ENCODE measurements at places on chromosomes 4 and X.

DNA sequence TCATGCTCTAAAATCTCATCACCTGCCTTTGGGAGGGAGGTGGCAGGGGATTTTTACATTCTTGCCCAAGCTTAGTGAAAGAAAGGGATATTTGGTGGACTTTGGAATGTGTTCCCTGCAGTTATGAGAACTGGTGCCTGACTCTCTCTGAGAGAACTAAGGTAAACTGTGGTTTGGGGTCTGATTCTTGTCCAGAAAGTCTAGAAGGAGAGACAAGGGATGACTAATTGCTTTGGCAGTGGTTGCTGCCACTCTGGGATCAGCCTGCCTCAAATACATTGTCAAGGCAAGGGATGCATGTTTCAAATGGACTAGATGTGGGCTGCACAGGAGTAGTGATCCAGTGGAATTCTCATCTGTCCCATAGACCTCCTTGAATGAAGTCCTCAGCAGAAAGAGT lies 115.2 kb downstream of the DDIT4L start:
- no peak overlapping the region for H3K4me3 ChIP-seq
- no peaks in the 10 kb centered on the region for H3K36me3 ChIP-seq
- H3K27ac ChIP-seq = no peak overlapping the region

DNA sequence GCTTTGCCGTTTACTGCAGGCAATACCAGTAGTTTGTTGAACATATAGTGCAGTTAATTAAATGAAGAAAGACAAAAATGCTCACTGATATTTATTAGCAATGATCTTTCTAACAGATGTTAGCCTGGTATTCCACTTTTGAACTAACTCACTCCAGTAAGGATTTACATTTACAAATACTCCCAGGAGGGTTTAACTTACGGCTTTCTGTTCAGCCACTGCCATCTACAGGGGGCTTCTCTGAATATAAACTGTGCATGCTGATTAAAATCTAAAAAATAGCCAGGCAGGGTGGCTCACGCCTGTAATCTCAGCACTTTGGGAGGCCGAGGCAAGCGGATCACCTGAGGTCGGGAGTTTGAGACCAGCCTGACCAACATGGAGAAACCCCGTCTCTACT lies 2.2 kb upstream of the SRD5A3 start:
- peaks cover 15% of the 10 kb centered on the region for H3K4me1 ChIP-seq
- no peak for DNase-seq
- H3K27ac ChIP-seq = no peak overlapping the region
- peaks cover 19% of the 10 kb centered on the region for H3K36me3 ChIP-seq
- H3K27me3 ChIP-seq = no peaks in the 10 kb centered on the region

DNA sequence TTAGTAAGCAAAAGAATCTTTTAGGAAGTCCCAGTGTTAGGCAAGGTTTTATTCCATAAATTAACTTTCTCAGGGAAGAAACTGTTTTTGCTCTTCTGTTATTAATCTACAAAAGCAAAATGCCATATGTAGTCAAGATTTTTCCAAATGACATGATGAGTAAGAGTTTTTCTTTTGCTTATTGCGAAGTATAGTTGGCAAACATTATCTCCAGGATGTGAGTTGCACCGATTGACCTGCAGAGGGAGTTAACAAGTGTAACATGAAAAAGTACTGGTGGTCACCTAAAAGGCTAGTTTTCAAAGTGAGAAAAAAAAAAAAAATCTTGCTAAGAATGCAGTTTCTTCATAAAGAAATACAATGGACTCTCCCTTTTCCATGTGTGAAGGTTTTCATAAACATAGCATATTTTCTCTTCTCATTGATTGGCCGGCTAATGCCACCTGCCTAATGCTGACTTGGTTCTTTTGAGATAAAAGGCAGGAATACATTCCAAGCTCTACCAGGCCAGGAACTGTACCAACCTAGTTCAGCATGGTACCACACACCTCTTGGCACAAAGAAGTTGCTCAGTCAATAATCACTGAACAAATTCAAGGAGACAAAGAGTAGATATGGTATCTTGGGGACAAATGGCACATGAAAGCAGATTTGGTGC lies 100.2 kb downstream of the LNX1 start:
- H3K27ac ChIP-seq = no peak overlapping the region
- no peaks in the 10 kb centered on the region for H3K27me3 ChIP-seq
- no peaks in the 10 kb centered on the region for H3K4me1 ChIP-seq
- H3K4me3 ChIP-seq = no peak overlapping the region

DNA sequence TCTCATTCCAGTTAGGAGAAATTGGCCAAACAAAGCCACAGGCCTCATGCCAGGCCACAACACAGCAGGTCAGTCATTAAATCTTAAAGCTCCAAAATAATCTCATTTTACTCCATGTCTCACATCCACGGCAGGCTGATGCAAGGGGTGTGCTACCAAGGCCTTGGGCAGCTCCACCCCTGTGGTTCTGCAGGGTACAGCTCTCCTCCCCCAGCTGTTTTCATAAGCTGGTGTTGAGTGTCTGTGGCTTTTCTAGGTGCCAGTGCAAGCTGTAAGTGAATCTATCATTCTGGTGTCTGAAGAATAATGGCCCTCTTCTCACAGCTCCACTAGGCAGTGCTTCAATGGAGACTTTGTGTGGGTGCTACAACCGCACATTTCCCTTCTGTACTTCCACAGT lies 949.2 kb downstream of the TECRL start:
- no peak for DNase-seq
- no peak overlapping the region for H3K4me3 ChIP-seq
- no peaks in the 10 kb centered on the region for H3K4me1 ChIP-seq
- H3K36me3 ChIP-seq = no peaks in the 10 kb centered on the region

GRCh38 chr4:151673908-151674520 lies 86.8 kb downstream of the GATB start:
- H3K4me1 ChIP-seq = no peaks in the 10 kb centered on the region
- DNase-seq = no peak
- no peak overlapping the region for H3K4me3 ChIP-seq

- H3K27me3 ChIP-seq = no peaks in the 10 kb centered on the region
- DNase-seq = no peak
- no peaks in the 10 kb centered on the region for H3K4me1 ChIP-seq
Observed at GRCh38 chrX:98203800-98204199, 1320.1 kb downstream of the RPA4 start.

GRCh38 chr4:5041699-5042098 lies 9.6 kb upstream of the STK32B start:
- H3K27me3 ChIP-seq = no peaks in the 10 kb centered on the region
- DNase-seq = no peak
- no peak overlapping the region for H3K27ac ChIP-seq
- H3K4me3 ChIP-seq = no peak overlapping the region
- H3K4me1 ChIP-seq = no peaks in the 10 kb centered on the region

GRCh38 chr4:52658641-52659000 lies 480 bp downstream of the USP46 start:
- no peaks in the 10 kb centered on the region for H3K27me3 ChIP-seq
- H3K4me1 ChIP-seq = peaks cover 9% of the 10 kb centered on the region
- peaks cover 26% of the 10 kb centered on the region for H3K36me3 ChIP-seq
- H3K27ac ChIP-seq = no peak overlapping the region

GRCh38 chrX:66016905-66017658 lies 22.8 kb downstream of the VSIG4 start:
- H3K36me3 ChIP-seq = no peaks in the 10 kb centered on the region
- no peak overlapping the region for H3K4me3 ChIP-seq
- no peak for DNase-seq
- H3K27ac ChIP-seq = no peak overlapping the region

DNA sequence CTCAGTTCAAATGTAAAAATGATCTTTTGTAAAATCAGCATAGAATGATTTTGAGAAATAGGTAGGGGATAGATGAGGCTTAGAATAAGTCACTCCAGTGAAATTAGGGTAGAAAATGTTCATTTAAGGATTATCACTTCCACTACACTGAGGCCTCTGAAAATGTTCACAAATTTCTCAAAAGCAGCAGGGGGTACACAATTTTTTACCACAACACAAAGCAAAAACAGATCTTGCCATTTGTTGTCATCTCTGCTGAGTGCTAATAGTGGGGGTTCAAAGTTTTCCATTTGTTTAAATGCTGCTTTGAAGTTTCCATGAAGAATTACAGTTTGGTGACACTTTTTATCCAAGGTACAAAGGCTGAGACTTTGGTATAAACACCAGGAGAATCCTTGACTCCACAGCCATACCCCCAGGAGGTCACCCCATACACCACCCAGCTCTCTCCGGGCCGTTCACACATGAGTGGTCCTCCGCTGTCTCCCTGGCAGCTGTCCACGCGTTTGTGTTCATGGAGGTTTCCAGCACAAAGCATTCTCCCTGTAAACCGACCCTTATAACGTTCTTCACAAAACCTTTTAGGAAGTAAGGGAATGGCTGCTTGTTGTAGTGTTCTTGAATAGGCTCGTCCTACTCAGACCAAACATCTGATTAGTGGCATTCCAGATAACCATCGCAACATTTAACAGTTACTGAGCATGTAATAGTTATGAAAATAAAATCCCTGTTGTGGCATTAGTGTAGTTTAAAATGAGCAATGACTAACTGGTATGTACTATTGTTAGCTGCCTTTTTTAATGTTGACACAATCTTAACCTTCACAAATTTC lies 71.0 kb downstream of the PRSS12 start:
- H3K4me3 ChIP-seq = no peak overlapping the region
- H3K4me1 ChIP-seq = peaks cover 36% of the 10 kb centered on the region
- H3K27me3 ChIP-seq = no peaks in the 10 kb centered on the region
- DNase-seq = no peak
- peak overlapping the region; percentile 69 for H3K27ac ChIP-seq

DNA sequence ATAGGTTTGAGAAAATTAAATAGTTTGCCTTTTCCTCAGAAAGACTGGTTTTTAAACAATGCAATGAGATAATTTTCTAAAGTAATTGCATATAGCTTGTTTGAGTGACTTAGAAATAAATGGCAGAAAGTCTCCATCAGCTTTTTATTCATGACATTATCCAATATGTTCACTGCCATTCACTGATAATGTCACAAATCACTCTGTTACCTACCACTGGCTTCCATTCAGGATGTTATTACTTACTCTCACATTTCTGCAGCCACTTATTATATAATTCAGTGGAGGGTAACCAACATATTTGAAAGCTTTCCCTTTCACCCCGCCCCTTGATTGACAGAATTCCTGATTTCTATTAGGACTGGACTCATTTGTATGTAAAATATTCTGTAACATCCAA lies 1583.5 kb downstream of the PCDH18 start:
- no peak overlapping the region for H3K27ac ChIP-seq
- no peaks in the 10 kb centered on the region for H3K4me1 ChIP-seq
- no peaks in the 10 kb centered on the region for H3K36me3 ChIP-seq
- no peak overlapping the region for H3K4me3 ChIP-seq
- no peak for DNase-seq

DNA sequence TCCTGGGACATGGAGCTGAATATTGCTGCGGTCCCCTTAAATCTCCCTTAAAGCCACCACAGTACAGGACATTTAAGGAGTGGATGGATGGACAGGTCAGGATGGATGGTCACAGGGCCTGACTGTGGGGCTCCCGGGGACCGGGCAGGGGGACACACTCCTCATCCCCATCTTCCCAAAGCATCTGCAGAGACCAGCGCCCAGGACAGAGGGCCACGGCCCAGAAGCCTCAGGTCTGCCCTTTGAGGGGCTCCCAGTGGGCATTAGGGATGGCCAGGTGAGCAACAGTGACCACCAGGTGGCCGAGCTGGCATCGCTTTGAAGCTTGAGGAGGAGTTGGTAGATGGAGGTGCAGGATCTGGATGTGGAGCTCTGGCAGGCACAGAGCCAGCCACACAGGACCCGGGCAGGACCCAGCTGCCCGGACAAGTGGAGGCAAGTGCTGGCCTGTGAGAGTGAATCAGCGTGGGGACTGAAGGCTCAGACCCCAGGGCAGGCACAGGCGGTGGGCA lies 51.4 kb downstream of the ABLIM2 start:
- H3K4me1 ChIP-seq = peaks cover 6% of the 10 kb centered on the region
- no peak overlapping the region for H3K27ac ChIP-seq
- H3K36me3 ChIP-seq = no peaks in the 10 kb centered on the region
- H3K4me3 ChIP-seq = no peak overlapping the region
- H3K27me3 ChIP-seq = peaks cover 11% of the 10 kb centered on the region
- DNase-seq = no peak

- peaks cover 12% of the 10 kb centered on the region for H3K36me3 ChIP-seq
- DNase-seq = no peak
- H3K27me3 ChIP-seq = no peaks in the 10 kb centered on the region
Observed at GRCh38 chrX:119757646-119757978, 776 bp upstream of the SOWAHD start.

DNA sequence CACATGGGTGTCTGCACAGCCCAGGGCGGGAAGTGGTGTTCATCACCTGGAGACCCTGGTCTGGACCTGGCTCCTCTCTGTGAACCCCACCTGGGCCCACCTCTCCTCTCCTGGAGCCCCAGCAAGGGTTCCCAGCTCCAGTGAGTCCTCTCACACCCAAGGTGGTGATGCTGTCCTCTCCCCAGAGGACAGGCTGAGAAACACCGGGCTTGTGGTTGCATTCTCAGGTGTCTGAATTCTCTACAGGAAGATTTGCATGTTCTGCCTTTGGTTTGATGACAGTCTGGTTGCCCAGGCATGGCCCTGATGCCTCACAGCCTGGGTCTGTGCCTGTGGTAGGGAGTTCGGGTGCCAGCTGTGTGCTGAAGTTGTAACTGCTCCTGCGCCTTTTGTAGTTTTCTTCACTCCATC lies 3.8 kb downstream of the MAEA start:
- no peak overlapping the region for H3K4me3 ChIP-seq
- no peaks in the 10 kb centered on the region for H3K27me3 ChIP-seq
- no peak for DNase-seq
- H3K27ac ChIP-seq = no peak overlapping the region
- peaks cover 47% of the 10 kb centered on the region for H3K36me3 ChIP-seq

- peaks cover 26% of the 10 kb centered on the region for H3K27me3 ChIP-seq
- H3K27ac ChIP-seq = no peak overlapping the region
- DNase-seq = no peak
- no peaks in the 10 kb centered on the region for H3K36me3 ChIP-seq
Observed at GRCh38 chr4:108466936-108467902, 153.2 kb upstream of the RPL34 start.

DNA sequence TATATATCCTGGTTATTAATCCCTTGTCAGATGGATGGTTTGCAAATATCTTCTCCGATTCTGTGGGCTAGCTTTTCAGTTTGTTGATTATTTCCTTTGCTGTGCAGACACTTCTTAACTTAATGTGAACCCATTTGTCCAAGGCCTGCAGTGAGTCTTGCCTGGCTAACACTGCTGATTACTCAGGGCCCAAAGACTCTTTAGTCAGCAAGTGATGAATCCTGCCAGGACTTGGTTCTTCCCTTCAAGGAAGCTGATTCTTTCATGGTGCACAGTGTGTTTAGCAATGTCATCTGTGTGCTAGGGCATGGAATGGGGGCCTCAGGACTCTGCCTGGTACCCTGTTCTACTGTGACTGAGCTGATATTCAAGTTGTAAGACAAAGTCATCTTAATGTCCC lies 81.8 kb upstream of the TEX13A start:
- H3K4me1 ChIP-seq = no peaks in the 10 kb centered on the region
- no peak overlapping the region for H3K27ac ChIP-seq
- H3K36me3 ChIP-seq = no peaks in the 10 kb centered on the region
- H3K4me3 ChIP-seq = no peak overlapping the region
- no peak for DNase-seq
- no peaks in the 10 kb centered on the region for H3K27me3 ChIP-seq

All from Calu3 (cell line).